ENCODE measurements at places on chromosomes 4 and X.

DNA sequence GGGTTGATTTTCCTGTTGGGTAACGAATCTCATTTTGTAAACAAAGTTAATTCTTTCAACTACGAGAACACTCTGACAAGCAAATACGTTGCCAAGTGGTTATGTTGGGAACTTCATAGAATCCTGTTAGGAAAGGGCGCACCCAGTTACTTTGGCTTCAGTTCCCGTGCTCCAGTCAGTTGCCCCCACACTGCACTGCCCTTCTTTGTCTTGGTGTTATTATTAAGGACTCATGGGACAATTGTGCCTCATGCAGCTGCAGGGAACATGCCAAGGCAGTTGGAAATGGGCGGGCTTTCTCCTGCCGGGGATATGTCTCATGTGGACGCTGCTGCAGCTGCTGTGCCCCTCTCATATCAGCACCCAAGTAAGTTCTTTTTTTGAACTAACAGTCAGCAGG is 28.9 kb downstream of the OFD1 start:
- no peak for DNase-seq

DNA sequence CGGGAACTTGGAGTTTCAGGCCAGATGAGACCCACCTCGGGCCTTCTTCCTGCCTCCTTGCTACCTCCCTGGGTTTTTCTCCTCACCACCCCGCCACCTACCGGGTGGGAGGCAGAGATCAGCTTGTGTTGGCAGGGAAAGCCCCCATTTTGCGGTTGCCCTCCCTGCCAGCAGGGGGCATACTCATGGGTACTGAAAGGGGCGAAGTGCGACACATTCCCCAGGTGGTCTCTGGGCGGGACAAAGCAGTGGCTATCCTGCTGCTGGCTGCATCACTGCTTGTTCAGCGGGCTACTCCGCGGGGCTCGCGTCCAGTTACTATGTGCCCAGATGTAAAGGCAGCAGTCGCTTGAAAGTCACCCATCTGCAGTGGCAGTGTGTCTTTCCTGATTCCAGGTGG is 330.3 kb downstream of the PDHA2 start:
- DNase-seq = no peak

GRCh38 chrX:130497531-130497930 is 95.7 kb downstream of the RBMX2 start:
- no peak for DNase-seq

GRCh38 chrX:133415276-133416105 is at the start of gene GPC4:
GPC4 (minus strand) TSS chrX:133415489; CDS start chrX:133414965, 524 bp downstream.
- peak; percentile 83 for DNase-seq

DNA sequence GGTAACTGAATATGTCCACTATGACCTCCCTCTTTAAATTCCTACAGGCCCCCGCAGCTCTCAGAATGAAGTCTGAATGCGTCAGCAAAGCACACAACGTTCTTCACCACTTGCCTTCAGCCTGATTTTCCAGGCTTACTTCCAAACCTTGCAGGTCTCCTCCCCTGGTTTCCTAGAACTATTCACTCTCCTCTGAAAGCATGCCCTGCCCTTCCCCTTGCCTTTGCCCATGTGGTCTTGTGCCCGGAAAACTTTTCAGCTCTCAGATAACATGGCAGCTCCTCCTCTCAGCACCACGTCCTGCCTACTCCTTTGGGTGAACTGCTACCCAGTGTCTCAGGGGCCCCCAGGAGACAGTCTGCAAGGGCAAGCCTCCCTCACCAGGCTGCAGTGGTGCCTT is 268.5 kb upstream of the LDB2 start:
- DNase-seq = no peak

GRCh38 chr4:182255441-182256190 is 12.4 kb downstream of the TENM3 start:
- DNase-seq = no peak

DNA sequence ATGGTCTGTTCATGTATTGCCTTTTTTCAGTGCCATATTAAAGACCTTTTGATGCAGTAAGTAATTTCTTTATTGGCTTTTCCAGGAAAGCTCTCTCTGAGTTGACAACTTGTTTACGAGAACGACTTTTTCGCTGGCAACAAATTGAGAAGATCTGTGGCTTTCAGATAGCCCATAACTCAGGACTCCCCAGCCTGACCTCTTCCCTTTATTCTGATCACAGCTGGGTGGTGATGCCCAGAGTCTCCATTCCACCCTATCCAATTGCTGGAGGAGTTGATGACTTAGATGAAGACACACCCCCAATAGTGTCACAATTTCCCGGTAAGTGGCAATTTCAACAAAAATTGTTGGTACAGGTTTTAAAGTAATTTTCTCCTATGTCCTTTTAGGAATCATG is 148.0 kb downstream of the STIM2 start:
- no peak for DNase-seq

DNA sequence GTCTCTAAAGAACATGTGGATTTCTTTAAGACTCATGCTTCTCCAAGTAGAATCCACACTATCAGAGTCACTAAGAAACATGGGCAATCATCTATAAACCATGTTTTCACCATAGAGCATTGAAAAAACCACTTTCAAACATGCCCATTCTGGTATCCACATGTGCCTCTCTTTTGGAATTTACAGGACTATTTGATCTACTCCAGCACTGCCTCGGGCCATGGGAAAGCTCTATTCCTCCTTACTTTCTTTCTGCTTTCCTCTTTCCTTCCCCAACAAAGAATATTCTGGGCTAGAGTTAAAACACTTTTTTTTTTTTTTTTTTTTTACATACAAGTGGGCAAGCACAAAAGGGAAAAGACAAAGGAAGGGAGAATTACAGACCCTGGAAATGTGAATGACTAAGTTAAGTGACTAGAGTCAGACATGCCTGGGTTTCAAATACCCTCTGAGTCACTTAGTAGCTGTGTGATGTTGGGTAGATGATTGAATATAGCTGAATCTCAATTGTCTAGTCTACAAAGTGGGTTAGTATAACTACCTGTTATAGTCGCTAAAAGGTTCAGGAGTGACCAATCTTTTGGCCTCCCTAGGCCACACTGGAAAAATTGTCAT is 847.7 kb upstream of the INTU start:
- no peak for DNase-seq

- no peak for DNase-seq
Measured at GRCh38 chr4:70666369-70666768, at the start of gene JCHAIN. JCHAIN (minus strand) TSS chr4:70666508; CDS start chr4:70666490, 18 bp downstream.

- no peak for DNase-seq
Measured at GRCh38 chr4:94588896-94589693, 137.4 kb downstream of the PDLIM5 start.

GRCh38 chr4:129092631-129093190 is 628 bp downstream of the SCLT1 start:
- no peak for DNase-seq

DNA sequence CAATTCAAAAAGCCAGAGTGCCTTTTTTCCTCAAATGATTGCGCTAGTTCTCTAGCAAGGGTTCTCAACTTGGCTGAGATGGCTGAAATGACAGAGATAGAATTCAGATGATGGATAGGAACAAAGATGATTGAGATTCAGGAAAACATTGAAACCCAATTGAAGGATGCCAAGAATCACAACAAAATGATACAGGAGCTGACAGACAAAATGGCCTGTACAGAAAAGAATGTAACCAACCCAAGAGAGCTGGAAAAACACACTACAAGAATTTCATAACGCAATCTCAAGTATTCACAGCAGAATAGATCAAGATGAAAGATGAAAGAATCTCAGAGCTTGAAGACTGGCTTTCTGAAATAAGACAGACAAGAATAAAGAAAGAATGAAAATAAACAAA is 51.7 kb upstream of the MMAA start:
- no peak for DNase-seq

GRCh38 chr4:86089781-86090323 is 270.0 kb downstream of the MAPK10 start:
- no peak for DNase-seq

DNA sequence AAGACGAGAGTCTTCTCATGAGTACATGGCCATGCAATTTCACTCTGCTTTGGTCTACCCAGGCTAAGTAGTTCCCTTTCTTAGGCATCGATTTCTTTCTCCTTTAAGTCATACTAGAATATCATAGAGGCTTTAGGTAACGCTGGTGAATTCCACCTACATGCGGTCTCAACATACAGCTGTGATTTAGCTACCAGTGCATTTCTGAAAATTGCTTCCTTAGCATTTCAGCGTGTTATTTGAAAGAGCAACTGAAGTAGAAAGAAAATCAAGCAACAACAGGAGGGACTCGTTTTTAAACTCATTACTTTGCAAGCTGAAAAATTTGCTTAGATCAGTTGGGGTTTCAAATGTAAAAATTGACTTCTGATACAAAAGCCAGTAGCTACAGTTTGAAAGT is 48.1 kb upstream of the RASGEF1B start:
- DNase-seq = no peak

GRCh38 chr4:101599620-101600019 is 190.9 kb upstream of the BANK1 start:
- DNase-seq = no peak

DNA sequence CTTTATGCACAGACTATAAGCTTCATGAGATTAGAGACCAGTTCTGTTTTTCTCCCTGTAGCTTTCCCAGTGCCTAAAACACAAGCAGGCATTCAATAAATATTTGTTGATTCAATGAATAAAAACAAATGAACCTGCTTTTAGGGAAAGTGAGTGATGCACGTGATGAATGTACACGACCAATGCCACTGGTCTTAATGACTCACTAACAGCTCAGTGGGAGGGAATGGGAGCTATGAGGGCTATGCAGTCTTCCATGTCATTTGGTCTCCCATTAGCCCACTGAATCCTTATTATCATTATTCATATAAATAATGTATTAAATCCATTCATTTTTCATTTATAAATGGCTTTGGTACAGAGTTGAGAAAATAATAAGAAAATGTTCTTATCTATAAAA is 247.4 kb downstream of the FBXO8 start:
- no peak for DNase-seq

- no peak for DNase-seq
Measured at GRCh38 chr4:5504486-5504885, 203.9 kb downstream of the EVC2 start.

DNA sequence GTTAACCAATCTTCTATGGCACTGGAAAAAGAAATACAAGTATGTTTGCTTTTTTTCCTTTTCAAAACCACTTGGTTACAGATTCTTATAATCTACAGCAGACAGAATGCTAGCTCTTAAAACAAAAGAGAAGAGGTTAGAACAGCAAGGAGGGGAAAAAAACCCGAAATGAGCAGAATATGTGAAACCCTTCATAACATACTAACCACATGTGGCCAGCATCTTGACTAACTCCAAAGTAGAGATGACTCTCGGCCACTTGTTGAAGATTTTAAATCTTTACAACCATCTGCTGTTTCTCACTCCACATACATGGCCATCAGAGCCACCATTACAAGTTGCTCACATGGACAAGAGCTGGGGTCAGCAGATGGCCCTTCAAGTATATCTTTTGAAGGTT is 100.3 kb downstream of the PAPSS1 start:
- DNase-seq = no peak

GRCh38 chrX:38768079-38768478 is 33.2 kb upstream of the MID1IP1 start:
- peak; percentile 15 for DNase-seq

- no peak for DNase-seq
Measured at GRCh38 chr4:145939441-145939750, 773 bp upstream of the ZNF827 start.

DNA sequence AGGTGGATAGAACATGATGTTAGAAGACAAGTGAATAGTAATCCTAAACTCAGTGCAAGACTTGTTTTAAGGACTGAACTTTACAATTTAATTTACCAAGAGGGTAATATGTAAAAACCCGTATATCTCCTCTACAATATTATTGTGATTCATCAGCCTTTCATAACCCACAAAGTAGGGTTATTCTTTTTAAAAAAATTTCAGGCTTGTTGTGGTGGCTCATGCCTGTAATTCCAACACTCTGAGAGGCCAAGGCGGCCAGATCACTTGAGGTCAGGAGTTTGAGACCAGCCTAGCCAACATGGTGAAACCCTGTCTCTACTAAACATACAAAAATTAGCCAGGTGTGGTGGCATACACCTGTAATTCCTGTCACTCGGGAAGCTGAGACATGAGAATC is 7.2 kb downstream of the IBSP start:
- DNase-seq = no peak

- no peak for DNase-seq
Measured at GRCh38 chrX:40104985-40105834, 7.5 kb upstream of the BCOR start.

- no peak for DNase-seq
Measured at GRCh38 chrX:48046846-48047245, 24.6 kb downstream of the ZNF630 start.

DNA sequence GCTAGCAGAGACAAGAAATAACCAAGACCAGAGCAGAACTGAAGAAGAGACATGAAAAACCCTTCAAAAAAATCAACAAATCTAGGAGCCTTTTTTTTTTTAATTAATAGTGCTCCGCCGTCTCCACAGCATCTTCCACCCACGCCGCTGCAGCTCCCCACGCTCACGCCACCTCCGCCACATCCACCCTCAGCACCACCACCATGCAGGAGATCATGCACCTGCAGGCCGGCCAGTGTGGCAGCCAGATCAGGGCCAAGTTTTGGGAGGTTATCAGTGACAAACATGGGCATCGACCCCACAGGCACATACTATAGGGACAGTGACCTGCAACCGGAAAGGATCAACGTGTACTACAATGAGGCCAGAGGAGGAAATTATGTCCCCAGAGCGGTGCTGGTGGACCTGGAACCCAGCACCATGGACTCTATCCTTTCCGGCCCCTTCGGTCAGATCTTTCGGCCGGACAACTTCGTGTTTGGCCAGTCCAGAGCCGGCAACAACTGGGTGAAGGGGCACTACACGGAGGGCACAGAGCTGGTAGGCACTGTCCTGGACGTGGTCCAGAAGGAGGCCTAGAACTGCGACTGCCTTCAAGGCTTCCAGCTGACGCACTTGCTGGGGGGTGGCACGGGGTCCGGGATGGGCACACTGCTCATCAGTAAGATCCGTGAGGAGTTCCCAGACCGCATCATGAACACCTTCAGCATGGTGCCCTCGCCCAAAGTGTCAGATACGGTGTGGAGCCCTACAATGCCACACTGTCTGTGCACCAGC is 171.2 kb downstream of the THOC2 start:
- DNase-seq = no peak

DNA sequence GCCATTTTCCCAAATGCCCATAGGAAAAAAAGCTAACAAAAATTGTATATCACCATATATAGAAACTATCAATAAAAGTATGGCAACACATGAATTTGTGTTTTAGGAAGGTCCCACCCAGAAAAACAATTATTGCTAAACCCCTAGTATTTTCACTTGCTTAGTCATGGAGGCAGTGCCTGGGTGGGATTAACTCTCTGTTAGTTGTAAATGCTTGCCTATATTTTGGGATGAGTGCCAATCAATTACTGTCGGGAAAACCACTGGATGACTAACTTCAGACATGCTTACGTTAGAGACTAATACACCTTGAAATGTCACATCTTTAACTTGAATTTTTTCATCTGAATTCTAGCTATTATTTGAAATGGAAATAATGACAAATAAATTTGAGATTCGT is 33.9 kb downstream of the TMPRSS11A start:
- DNase-seq = no peak

GRCh38 chrX:94401426-94401825 is 727.4 kb downstream of the FAM133A start:
- DNase-seq = no peak

All from HEK293T (cell line).